Naive thymus-derived CD4-positive, alpha-beta T cell (primary cell): ENCODE measurements at places on chromosomes 12 and 14.

- DNase-seq, result no peak
Measured at GRCh38 chr12:108316176-108317086, 22.7 kb downstream of the CMKLR1 start.

- no peak for DNase-seq
Measured at GRCh38 chr14:65723348-65723747, 310.8 kb downstream of the FUT8 start.

DNA sequence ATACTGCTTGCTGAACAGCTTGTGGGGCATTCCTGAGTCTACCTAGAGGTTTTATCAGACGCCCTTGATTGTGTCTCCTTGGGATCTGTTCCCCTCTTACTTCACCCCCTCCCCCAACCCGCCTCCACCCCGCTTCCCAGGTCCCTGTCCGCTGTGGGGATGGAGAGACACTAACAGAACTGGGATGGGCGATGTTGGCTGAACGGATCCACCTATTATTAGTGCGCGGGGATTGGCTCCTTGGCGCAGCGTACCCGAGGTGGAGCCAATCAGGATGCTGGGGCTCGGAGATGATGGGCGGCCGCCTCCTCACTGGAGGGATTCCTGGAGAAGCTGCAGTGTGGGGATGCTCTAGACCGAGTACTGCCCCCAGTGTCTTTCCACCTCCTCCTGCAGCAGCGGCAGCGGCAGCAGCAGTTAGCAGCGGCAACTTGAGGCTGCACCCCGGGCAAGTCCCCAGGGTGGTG lies at the start of gene SYT1:
SYT1 (plus strand) TSS at position 372 of the 467 bp plus-strand sequence.
- DNase-seq, result no peak

DNA sequence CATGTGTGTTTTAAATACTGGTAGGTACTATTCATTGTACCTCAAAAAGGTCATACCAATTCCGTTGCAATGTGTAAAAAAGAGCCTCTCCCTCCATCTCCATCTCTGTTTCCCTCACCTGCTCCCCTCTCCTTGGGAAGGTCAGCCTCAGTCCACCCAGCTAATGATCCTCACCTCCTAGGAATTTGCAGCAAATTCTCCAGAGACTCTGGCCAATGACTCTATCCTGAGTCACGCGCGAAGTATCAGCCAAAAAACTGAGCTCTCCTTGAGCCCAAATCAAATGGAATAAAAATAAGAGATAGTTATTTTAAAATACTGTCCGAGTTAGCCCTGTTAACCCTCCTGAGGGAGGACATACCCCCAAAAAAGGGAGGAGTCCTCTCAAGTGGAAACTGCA lies 148.4 kb downstream of the DPF3 start:
- no peak for DNase-seq

DNA sequence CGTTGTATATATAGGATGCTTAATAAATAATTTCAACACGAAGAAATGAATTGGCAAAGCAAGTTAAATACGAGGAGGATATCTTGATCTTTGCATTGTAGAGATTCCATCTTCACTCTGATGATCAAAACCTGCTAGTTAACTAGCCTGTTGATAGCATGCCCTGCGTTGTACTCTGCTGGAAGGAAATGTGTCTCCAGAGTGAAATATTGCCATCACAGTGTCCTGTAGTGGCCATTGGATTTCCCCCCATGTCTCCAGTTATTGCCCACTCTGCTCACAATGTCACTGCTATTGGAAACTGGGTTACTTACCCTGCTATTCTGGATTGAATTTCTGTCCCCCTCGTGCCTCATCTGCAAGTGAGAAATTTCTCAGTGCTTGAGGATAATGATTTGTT lies 109.6 kb downstream of the PLEKHA5 start:
- no peak for DNase-seq

DNA sequence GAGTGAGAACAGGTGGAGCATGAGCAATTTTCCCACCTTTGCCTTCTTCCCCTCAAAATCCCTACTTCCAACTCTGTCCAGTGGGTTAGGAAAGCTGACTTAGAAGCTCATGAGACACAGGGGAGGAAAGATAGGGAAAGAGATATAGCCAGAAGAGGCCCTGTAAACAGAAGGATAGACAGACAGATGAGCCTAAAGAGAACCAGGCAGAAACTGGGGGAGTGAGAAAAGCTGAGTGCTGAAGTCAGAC lies 5.0 kb downstream of the AJUBA start:
- DNase-seq, result no peak

- no peak for DNase-seq
Measured at GRCh38 chr14:70422538-70422937, 5.6 kb upstream of the SYNJ2BP start.

- no peak for DNase-seq
Measured at GRCh38 chr12:116015525-116015924, 262.0 kb downstream of the MED13L start.

DNA sequence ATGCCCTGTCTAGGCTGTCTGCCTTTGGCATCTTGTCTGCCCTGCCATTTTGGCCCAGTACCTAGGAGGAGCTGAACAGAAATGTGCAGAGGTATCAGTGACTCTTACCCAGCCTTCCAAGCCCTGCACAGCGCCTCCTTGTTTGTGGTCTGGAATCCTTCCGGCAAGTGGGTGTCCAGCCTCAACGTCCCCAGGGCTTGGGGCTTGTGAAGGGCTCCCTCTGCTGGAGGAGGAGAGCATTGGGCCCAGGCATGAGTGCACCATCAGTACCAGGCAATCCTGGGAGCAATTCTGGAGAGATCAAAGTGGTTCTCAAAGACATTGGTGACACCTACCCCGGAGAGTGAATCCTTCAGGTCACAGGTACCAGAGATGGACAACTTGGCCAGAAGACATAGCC lies 2.4 kb upstream of the TCL1B start:
- no peak for DNase-seq

GRCh38 chr14:68089146-68089731 lies 269.7 kb downstream of the RAD51B start:
- no peak for DNase-seq

GRCh38 chr12:9687228-9687627 lies 17.7 kb downstream of the CLEC2D start:
- DNase-seq, result no peak
